G401 (cell line): ENCODE measurements at places on chromosomes 2 and 18.

GRCh38 chr2:194332799-194333490, 1324.1 kb upstream of the SLC39A10 start:
- DNase-seq = peak; percentile 16

- no peak for DNase-seq
These were observed 20.1 kb downstream of the PAX8 start for GRCh38 chr2:113258471-113259147.

- no peak for DNase-seq
These were observed 7.3 kb upstream of the SETBP1 start for GRCh38 chr18:44673256-44673880.

GRCh38 chr2:96860065-96861029, 2.5 kb upstream of the ANKRD39 start:
- DNase-seq = no peak

DNA sequence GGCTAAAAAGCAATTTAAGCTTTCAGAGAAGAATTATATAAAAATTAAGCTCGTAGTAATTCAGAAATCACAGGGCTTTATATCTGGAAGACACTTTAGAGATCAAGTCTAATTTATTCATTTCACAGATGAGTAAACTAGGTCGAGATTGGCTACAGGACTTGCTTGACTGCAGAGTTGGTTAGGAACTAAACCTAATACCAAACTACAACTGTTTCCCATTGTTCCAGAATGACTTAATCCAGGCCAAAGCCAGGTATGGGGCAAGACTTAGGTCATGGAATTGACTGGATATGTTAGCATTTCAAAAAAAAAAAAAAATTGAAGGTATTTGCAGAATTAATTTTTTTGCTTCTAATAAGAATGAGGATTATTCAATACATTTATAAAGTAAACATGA, 146.1 kb downstream of the RIT2 start:
- DNase-seq = no peak

DNA sequence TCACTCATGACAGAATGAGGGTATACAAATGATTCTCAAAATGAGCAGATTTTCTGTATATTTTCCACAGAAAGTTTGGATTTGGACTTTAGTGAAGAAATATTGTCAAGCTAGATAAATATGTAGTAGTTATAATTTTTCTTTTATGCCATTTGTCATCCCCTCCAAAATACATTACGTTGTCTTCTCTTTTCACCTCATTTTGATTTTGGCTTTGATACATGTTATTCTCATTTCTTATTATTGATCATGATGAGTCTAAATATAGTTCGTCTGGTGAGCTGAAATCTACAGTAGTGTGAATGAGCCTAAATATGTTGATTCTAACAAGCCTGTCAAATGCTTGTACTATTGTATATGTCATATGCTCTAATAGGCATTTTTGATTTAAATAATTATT, 12.3 kb downstream of the DDX1 start:
- DNase-seq = no peak

- DNase-seq = no peak
These were observed 51.2 kb downstream of the HPCAL1 start for GRCh38 chr2:10353931-10354330.

DNA sequence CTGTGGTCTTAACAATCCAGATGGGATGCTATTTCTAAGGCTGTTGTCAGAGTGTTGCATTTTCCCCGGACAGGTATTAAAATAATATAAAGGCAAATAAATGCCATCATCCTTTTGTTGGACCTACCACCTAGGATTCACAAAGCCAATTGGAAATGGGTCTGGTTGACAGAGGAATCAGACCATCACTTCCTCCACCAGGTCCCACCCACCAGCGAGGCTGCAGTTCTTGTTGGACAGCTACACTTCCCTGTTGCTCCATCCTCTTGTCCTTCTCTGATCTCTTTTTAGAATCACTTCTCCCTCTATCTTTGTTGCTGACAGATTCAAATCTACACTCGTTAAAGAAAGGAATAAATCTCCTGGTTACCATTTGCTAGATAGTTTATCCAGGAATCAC, 1.1 kb downstream of the TMEM169 start:
- DNase-seq = peak; percentile 75

DNA sequence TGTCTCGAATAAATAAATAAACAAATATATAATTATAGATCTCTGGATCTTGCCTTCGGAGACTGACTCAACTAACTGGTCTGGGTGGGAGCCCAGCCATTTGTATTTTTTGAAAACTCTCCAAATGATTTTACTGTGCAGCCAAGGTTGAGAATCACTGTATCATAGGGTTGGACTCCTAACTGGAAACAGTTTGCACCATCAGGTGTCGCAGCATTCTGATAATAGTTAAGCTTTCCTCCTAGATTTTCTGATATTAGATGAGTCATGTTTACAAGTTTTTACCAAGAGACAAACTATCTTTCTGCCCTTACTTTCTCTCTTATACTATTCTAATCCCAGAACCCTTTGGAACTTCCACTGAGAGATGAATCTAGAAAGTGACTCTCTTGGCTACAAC, 16.8 kb downstream of the IL37 start:
- no peak for DNase-seq

GRCh38 chr2:188984680-188985079, 10.5 kb downstream of the COL3A1 start:
- no peak for DNase-seq

DNA sequence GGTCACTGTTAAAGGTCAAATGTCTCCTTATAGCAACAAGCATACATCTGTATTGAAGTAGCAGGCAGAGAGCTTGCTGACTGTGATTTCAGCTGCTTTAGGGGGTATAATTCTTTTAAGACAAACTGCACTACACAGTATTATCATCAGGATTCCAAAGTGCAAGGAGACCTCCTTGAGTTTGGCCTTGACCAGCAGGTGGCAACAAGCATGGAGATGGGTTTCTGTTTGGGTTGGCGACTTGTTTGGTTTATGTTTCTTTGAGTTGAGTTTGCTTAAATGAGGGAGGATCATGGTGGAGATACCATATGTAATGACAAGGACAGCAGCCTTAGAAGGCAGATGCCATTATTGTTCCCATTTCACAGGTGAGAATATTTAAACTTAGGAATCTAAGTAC, 681.0 kb upstream of the ID2 start:
- no peak for DNase-seq
